GM23248 (cell line): ENCODE measurements at places on chromosomes 3 and 15.

- no peak for DNase-seq
Observed at GRCh38 chr3:151182349-151183079, 20.5 kb downstream of the GPR171 start.

DNA sequence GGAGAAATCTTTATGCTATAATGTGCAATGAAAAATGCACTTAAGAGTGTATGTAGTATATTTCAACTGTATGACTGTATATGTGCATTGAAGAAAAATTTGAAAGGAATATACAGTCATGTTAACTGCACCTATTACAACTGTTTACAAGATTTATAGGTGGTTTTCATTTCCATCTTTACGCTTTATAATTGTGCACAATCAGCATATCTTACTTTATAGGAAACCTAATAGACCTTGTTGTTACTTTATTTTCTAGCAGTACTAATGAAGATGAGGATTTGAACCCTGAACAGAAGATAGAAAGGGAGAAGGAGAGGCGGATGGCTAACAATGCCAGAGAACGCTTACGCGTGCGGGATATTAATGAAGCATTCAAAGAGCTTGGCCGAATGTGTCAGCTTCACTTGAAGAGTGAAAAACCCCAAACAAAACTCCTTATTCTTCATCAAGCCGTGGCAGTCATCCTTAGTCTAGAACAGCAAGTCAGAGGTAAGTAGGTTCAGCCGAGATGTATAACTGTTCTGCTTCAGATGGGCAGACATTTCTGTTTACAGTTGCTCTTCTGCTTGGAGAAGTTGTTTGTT, 103.4 kb upstream of the CGNL1 start:
- no peak for DNase-seq

GRCh38 chr15:67090297-67091070, 25.1 kb downstream of the SMAD3 start:
- peak; percentile 37 for DNase-seq

GRCh38 chr3:114119776-114120175, 59.1 kb downstream of the DRD3 start:
- DNase-seq: no peak

DNA sequence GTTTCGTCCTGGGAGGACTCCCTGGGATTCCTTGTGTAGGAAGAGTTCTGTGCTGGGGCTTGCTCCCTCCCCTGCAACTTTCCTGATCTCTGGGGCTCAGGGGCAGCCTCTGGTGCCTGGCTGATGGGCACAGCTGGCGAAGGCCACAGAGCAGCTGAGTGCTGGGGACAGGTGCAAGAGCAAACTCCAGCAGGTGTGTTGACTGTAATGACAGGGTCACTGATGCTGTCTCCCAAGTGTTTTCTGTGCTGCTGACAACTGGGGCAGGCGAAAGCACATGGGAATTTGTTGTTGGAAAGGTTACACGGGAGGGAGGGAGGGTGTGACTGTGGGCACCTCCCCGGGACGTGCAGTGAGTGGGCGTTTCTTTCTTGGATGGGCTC, 21.6 kb downstream of the CPN2 start:
- DNase-seq: no peak

GRCh38 chr3:78880603-78881461, 887.0 kb downstream of the ROBO1 start:
- peak; percentile 58 for DNase-seq

- DNase-seq: no peak
Observed at GRCh38 chr15:28875461-28876000, 10.2 kb upstream of the APBA2 start.

GRCh38 chr3:963755-964154, 129.1 kb upstream of the CNTN6 start:
- DNase-seq: no peak

GRCh38 chr15:89967881-89968280, 33.2 kb upstream of the ZNF710 start:
- no peak for DNase-seq

DNA sequence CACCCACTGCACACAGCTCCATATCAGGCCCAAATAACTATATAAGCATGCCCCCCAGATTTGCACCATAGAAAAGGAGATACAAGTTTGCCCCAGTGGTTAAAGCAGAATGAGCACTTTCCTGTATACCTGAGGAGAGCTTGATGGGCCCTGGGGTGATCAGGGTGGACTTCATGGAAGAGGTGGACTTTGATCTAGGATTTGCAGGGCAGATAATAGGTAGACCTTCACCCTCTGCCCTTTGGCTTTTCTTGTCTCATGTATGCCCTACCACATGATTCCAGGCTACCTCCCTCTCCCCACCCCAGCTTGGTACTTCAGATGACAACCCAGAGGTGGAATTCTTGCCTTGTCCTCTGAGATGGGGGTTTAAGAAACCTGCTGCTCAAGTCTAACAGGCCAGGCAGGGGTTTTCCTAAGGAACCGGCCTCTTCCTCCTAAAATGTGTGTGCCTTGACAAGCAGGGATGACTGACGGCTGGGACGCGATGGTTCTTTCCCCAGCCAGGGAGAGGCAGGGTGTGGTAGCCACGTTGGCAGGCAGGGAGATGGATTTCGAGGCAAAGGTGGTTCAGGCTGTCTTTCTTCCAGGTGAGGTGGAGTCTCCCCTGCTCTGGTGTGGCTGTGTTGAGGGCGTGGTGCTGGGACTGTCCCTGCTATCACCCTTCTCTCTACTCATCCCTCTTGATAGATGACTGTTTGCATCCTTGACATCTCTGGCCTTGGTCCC, 6.6 kb upstream of the RHCG start:
- no peak for DNase-seq

DNA sequence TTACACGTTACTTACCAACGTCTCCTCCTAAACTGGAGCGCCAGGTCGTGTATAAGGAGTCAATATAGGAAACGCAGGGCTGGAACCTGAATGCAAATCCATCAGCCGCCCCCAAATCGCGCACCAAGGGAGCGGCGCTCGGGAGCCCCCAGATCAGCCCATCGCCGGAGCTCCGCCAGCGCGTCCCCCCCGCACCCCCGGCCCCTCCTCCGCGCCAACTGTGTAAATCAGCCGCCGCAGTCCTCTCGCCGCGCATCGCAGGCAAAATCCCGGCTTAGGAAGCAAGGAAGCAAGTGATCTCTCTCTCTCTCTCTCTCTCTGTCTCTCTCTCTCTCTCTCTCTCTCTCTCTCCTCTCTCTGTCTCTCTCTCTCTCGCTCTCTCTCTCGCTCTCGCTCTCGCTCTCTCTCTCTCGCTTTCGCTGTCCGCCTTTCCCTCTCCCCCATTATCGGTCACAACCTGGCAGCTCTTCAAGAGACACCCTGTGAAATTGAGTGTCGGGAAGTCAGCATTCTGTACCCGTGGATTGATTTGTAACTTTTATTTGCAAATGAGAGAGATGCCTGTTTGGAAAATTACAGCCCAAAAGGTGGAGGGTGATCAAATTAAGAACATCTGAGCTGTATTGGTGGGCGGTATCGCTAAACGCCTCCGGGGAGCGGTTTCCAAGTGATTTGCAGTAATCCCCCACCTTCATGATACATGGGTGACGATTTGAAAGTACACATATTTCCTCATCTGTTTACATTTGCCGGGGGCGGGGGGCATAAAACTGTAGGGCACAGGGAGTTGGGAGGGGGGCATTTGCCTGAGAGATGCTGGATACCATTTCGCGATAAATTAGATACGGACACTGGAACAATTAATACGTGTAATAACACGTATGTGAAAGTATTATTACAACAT, 645 bp upstream of the SLITRK3 start:
- peak; percentile 16 for DNase-seq

GRCh38 chr3:4680871-4681300, 187.7 kb downstream of the ITPR1 start:
- DNase-seq: peak; percentile 19

DNA sequence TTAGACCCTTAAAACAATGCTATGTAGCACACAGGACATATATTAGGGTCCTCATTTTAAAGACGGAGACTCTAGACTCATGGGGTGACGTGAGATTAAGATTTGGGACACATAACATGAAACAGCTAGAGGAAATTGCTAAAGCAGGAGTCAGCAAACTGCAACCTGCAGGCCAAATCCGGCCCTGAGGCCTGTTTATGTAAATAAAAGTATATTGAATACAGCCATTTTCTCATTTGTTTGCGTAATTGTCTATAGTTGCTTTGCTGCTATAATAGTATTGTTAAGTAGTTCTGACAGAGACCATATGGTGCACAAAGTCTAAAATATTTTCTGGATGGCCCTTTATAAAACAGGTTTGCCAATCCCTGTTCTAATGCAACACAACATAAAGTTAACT, 115.5 kb downstream of the TMCO5A start:
- DNase-seq: peak; percentile 50

DNA sequence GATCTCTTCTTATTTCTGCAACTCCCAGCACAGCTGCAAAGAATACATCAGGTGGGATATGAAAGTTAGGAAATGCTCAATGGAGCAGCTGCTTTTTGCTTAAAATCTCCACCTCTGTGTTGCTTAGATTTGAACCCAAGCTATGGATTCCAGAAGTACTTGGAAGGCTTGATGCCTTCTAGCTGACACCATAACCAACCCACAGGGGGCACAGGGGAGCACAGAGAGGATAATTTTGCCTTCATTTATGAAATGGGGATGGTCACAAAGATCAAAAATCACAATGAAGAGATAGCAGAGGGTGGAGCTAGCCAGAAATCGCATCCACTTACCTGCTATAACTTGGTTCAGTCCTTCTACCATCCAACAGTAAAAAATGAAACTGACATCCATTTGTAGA, 75.7 kb downstream of the DUT start:
- DNase-seq: no peak

DNA sequence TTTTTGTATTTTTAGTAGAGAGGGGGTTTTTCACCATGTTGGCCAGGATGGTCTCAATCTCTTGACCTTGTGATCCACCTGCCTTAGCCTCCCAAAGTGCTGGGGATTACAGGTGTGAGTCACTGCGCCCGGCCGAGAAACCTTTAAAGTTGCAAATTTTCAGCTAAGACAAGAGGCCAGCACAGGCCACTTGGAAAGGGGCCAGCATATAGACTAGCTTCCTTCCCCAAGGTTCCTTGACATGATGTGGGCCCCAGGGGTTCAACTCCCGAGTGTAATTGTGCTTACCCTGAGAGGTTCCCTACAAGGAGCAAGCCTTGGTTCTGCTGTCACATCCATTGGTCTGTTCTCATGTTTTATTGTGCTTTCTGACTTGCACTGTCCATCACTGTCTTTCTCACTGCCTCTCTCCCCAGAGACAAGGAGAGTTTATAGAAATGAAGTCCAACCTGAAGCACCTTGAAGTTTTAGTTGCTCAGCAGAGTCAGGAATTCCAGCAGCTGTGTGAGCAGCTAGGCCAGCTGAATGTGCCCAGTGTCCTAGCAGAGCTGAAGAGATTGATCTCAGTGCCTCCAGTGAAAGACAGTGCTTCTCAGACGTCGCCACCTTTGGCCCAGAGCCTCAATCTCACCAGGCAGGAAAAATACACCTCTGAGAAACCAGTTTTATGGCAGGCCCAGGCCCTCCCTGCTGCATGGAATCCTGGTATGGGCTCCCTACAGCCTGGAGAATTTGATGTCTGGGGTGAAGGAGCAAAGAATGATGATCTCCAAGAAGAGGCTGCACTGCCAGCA, 21.1 kb downstream of the C3orf62 start:
- no peak for DNase-seq

DNA sequence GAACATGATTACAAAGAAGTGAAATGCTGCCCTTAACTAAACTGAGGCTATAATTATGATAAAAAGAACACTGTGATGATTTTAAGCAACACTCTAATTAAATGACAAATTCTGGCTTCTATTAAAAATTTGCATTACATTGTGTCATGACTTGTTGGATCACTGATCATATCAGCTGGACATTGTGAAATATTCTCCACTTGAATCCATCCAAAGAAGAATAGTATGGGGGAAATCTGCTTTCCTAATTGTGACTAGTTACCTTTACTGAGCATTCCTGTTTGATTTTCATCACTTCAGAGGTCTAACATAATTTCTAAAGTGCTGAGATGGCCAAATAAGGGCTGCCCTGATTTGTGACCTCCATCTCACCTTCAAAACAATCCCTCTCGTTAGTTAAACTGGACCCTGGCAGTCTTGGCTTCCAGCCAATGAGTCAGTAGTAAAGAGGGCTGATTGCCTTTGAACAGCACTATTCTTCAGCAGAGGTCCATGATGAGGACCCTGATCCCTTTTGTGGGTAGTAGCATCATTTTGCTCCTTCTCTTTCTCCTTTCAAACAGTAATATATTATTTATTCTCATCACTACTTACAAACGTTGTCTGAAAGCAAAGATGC, 53.5 kb upstream of the LEKR1 start:
- peak; percentile 48 for DNase-seq

- DNase-seq: no peak
Observed at GRCh38 chr3:87793337-87793877, 265.4 kb downstream of the CGGBP1 start.

DNA sequence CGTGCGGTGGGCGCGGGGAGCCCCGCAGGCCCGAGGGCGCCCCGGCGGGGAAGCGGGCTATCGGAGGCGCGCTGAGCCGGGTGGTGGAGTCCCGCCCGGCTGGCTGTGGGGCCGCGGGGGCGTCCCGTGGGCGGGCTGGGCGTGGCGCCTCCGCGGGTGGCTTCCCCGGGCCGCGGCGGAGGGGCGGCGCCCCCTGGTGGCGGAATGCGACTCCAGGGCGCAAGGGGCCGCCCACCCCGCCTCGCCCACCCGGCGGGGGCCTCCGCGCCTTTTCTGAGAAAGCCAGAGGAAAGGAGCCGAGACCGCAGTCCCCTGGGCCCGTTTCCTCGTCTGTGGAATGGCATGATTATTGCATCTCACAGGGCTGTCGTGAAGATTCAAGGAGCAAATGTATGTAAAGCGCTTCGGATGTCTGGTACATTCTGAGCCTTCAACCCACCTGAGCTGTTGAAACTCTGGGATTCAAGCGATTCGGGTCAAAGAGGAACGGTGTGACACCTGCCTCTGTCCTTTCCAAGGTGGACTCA, 31.9 kb upstream of the RAB6B start:
- peak; percentile 65 for DNase-seq

DNA sequence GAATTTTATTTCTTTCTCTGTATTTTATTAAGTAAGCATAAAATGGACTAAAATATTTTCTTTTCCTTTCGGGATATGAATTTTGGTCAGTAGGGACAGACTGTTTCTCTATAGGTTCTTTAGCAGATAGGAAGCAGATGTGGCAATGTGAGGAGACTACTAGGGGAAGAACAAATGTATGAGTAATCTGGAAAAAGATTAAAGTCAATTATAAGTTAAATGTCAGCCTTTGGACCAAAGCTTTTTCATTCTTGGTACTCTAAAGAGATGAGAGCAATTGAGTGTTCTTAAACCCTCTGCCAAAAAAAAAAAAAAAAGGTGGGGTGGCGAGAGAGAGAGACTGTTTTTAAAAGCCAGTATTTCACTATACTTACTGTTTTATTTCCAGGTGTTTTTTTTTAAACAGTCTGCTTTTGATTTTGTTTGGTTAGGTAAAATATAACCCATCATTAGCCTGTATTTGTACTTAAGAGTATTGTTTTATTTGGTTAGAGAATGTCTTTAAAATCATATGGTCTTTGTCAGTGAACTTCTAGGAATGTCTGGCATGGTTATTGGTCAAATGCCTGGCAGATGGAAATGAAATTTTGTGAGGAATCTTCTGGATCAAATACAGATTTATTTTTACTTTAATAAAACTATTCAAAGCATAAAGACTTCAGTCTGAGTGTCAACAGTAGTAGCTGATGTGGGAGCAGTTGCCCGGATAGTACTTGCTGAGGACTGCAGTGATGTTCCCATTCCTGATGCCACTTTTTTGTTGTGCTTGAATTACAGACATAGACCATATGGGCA, 63.8 kb downstream of the LRRC49 start:
- DNase-seq: peak; percentile 66
